ENCODE measurements at places on chromosomes 5 and 9.

DNA sequence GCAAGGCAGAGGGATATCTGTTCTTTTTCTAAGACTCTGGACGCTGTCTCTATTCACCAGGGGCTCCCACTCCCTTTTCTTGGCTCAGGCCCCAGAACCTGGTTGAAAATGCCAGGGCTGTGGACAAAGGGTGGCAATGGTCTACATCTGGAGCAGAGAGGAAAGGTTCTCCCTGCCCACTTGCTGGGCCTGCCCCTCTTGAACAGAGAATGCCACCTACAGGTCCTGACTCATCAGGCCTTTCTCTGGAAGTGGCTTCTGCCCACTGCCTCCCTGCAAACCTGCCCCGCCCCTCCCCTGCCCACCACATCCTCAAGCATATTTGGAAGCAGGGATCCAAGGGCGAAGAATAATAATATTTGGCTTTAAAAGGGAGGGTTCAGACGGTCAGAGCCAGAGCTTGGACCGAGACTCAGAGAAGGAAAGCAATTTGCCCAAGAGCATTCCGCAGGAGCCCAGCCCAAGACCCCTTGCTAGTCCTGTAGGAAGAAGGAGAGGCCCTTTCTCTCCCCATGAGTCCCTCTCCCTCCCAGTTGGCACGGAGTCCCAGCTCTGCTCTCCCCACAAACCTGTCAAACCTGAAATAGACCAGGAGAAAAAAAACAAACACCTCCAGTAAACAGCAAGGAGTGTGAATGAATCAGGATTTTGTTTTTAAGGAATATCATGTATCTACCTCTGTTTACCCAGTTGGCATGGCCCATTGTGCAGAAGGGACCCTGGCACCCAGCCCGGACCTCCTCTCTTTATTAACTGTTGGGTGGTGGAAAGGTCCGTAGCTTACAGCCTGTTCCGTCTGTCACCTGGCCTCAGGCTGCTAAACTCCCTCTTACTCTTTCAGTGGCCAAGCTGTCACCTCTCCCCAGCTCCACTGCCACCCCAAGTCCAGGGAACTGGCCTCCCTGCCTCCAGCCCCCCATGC is 37.7 kb upstream of the STXBP1 start:
- DNase-seq: no peak

DNA sequence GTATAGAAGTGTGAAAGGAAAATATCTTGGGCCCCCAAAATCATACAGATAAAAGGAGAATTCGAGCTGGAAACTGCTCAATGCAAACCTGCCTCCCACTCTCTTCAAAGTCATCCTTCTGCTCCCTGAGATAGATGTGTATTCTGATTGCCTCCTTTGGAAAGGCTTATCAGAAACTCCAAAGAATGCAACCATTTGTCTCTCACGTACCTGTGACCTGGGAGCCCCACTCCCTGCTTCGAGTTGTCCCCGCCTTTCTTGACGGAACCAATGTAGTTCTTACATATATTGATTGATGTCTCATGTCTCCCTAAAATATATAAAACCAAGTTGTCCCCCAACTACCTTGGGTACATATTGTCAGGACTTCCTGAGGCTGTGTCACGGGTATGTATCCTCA is 163.8 kb downstream of the DIRAS2 start:
- no peak for DNase-seq

DNA sequence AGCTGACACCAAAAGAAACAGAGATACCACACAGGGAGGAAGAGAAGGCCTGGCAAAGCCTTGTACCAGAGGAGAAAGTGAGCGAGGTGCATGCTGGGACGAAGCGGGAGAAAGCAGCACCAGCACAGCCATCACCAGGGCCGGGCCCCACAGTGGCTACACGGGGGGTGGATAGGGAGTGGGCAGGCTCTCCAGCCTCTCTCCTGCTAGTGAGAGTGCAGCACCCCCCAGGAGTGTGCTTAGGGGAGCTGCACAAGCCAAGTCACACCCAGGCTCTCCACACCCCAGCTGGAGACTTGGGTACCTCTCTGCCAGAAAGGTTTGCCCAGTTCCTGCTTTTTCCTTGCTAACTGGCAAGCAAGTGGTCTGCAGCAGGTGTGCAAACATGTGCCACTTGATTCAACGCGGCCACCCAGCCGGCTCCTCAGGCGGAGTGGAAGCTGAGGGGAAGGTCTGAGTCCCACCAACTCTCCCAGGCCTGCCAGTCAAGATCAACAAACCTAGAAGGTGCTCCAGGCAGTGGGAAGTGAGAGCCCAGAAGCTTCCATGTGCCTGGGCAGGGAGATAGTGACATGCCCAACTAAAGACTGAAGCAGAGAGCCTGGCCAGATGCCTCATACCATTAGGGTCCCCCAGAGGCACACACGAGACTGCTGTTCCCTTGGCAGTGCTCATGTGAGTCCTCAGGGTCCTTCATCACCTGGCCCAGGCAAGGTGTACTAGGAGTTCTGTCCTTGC is 39.9 kb downstream of the BICD2 start:
- no peak for DNase-seq

DNA sequence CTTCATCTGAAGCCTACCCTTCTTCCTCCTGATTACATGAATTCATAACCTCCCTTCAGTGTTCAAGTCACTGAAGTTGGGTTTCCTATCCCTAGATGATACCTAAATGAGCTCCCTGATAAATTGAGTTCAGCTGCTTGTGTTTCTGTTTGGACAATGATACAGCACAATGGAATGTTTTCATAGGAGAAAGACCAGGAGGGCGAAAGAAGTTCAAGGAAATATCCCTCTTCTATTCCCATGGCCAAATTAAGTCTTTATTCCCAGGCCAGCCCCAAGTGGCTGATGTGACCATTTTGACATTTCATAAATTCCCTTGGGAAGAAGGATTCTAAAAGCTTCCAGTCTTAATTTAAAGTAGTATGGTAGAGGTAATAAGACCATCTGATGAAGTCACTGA is 555.8 kb upstream of the CLINT1 start:
- DNase-seq: no peak

GRCh38 chr5:127040796-127041520 is 10.6 kb upstream of the MARCHF3 start:
- DNase-seq: no peak

GRCh38 chr9:31272456-31273295 is 1111.8 kb upstream of the ACO1 start:
- DNase-seq: no peak

GRCh38 chr9:134605966-134606357 is 35.6 kb upstream of the COL5A1 start:
- no peak for DNase-seq

GRCh38 chr5:75538211-75538610 is 26.5 kb downstream of the POLK start:
- no peak for DNase-seq

- DNase-seq: no peak
Measured at GRCh38 chr9:106922026-106922425, 59.1 kb downstream of the ZNF462 start.

All from substantia nigra (tissue), 51 donors.